Mesothelial cell of epicardium (in vitro differentiated cells): ENCODE measurements at places on chromosomes 5 and 9. TPM values are rescaled to one million over a fixed set of nuclear protein-coding genes. Genes with fewer than 3 reads are reported as not detected.

DNA sequence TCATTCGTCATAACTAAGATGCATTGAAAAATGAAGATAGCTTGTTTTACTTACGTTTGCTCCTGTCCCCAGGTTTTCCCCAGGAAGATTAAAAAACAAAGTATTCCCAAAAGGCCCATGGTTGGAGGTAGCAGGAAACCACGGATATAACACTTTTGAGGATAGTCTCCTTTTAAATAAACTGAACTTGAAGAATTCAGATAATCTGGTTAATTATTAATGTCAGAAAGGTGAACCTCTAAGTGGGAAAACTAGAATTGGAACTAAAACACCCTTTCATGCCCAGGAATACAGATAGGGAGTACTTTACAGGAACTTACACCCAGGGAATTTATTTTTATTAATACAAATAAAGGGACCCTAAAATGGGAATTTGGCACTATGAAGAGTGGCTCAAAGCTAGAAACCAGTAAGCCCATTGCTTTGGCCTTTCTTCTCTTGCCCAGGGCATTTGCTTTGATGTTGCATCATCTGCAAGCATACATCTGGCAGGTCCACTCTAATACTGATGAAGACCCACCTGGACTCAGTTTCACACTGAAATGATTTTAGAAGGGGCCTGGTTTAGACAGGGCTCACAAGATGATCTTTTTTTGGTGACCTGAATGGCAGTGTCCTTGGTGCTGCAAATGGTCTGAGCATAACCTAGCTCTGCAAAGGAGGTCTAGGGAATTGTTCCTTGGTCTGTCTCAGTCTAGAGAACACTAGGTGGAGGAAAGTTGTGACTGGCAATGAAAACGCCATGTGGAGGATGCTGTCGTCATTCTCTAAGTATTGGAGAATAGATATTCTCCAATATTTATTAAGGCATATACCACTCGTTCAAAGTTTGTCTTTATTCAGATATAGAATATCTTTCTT is at the start of gene C5:
Gene C5 (minus strand): TSS at position 148 of the 861 bp plus-strand sequence. CDS start 29 bp downstream, at position 119.
- DNase-seq, result no peak
- H3K36me3 ChIP-seq, result peaks cover 3% of the 10 kb centered on the region
- no peak within 1 kb of the TSS for H3K4me3 ChIP-seq
- H3K27me3 ChIP-seq, result no peaks in the 10 kb centered on the region
- H3K27ac ChIP-seq, result no peak within 1 kb of the TSS
- H3K4me1 ChIP-seq, result peaks cover 5% of the 10 kb centered on the region

DNA sequence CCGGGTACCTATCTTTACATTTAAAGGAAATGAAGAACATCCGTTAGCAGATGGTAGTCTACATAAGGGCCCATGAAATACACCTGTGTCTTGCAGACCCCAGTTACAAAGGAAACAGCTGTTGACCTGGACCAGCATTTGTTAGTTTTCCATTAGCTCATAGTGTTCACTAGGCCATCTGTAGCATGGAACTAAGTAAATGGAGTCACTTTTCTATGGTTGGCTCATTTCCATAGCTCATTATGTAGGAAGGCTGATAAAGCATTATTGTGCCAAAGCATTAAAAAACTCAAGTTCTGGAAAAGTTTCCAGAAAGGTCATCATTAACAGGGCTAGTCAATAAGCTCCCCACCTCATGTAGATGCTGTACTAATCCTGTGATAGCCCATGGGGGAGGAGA is 62.1 kb downstream of the PCSK1 start:
- H3K27ac ChIP-seq, result no peak overlapping the region
- DNase-seq, result no peak
- H3K27me3 ChIP-seq, result peaks cover 55% of the 10 kb centered on the region
- H3K36me3 ChIP-seq, result no peaks in the 10 kb centered on the region
- no peak overlapping the region for H3K4me3 ChIP-seq
- H3K4me1 ChIP-seq, result no peaks in the 10 kb centered on the region

GRCh38 chr5:54440456-54440893 is 15.0 kb upstream of the HSPB3 start:
- peak overlapping the region; percentile 13 for H3K27ac ChIP-seq
- H3K27me3 ChIP-seq, result no peaks in the 10 kb centered on the region
- DNase-seq, result no peak
- peaks cover 16% of the 10 kb centered on the region for H3K4me1 ChIP-seq
- no peak overlapping the region for H3K4me3 ChIP-seq

- no peak overlapping the region for H3K4me3 ChIP-seq
- H3K27ac ChIP-seq, result no peak overlapping the region
- peaks cover 29% of the 10 kb centered on the region for H3K4me1 ChIP-seq
Observed at GRCh38 chr5:63101870-63102269, 523.3 kb downstream of the LRRC70 start.

The FANCC gene
- total RNA-seq, result 20.2 to 22.5 TPM (median 22.5 TPM) in 3 replicates

The CDKN2B gene
- 40.3 to 47.6 TPM (median 45.2 TPM) in 3 replicates for total RNA-seq

The PCDHGC5 gene
- total RNA-seq, result 2.6 to 3.5 TPM (median 3.5 TPM) in 3 replicates
